NCI-H1092 treated with DMSO at 0.1 percent for 48 hours (cell line): ENCODE measurements at places on chromosomes 12 and 14.

GRCh38 chr12:122672515-122672914, 30.6 kb downstream of the HCAR2 start:
- DNase-seq = no peak

DNA sequence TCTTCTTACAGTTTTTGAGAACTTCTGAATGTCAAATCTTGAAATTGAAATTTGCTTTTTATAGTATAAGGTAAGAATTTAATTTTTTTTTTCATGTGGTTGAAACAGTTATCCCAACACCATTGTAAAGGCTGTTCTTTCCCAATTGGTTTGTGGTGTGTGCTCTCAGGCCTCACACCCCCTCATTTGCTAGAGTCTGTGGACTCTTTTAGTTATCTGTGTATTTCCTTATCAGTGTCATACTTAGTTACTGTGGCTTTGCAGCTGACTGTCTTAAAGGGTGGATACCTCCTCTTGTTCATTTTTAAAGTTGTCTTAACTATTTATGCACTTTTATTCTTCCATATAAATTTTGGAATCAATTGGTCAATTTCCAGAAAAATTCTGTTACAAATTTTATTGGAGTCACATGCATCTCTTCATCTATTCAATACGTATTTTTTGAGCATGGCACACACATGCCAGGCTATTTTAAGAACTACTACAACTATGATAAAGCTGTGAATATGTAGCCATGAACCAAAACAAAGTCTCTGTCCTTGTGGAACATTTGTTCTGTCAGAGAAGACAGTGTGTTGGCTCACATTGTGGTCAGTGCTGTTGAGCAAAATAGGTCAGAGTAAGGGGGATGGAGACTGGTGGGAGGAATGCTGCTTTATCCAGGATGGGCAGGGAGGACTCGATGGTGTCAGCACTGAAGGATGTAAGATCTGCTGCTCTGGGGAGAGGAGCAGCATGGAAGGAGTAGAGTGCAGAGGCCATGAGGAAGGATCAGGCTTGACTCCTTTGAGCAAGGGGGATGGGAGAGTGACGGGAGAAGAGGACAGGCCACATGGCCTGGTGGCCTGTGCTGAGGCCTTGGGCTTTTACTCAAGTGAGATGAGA, 24.1 kb downstream of the FGF23 start:
- no peak for DNase-seq

GRCh38 chr12:95017482-95017881, 14.0 kb upstream of the NDUFA12 start:
- DNase-seq = no peak

DNA sequence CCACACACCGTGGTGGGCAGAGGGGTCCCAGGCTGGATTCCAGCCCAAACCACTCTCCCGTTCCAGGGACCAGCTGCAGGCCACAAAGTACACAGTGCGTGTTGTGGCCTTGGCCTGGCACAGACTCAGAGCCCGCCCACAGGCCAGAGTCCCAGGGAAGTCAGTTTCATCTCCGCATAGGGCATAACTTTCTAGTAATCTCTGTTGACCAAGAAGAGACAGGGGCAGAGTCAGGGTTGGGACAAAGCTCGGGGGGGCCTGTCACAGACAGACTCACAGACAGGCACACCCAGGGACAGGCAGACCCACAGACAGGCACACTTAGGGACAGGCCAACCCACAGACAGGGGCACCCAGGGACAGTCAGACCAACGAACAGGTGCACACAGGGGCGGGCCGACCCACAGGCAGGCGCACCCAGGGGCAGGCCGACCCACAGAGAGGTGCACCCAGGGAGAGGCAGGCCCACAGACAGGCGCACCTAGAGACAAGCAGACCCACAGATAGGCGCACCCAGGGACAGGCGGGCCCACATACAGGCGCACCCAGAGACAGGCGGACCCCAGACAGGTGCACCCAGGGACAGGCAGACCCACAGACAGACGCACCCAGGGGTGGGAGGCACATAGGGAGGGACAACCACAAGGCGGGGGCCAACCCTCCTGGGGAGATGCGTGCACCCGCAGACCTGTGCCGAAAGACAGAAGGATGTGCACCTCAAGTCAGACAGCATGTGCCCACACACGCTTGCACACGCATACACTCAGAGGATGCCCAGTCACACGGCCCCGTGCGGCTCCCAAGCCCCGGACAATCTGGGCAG, 323.3 kb upstream of the RTL1 start:
- peak; percentile 7 for DNase-seq

- no peak for DNase-seq
Measured at GRCh38 chr12:120762086-120762485, 36.5 kb downstream of the ACADS start.

DNA sequence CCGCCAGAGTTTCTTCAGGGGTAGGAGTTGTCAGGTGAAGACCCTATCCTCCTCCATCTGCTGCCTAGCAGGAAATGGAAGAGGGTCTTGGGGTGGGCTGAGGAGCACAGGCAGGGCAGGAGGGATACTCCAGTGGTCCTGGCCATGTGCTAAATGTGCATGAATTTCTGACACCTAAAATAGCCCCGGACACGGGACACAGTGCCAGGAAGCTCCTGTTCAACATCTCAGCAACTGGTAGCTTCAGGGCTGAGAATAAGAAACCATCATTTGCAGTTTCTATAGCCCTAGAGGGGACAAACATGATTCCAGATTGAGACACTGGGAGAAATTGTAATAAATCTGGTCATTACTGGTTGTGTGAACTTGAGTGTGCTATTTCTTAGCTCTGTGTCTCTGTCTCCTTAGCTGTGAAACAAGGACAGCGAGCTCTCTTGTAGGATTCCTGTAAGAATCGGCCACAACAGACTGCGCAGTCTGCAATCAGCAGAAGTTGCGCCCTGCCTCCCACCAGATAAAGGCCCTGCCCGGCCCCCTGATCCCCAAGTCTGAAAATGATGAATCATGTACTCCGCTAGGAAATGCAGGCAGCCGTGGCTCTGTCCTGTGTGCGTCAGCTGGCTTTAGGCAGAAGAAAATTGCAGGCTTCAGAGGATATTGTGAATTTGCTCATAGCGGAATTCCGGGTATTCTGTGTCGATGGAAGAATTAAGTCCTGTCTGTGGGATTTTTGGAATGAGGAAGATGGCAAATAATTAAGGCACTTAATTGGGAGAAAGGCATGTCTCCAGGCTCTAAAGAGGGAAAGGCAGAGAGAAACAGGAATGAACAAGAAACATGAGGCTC, 35.2 kb upstream of the MEG3 start:
- no peak for DNase-seq

GRCh38 chr12:123732251-123732650, 20.1 kb downstream of the ATP6V0A2 start:
- DNase-seq = no peak
